ENCODE measurements at places on chromosomes 3 and 15. TPM values are rescaled to one million over a fixed set of nuclear protein-coding genes. Genes with fewer than 3 reads are reported as not detected.

DNA sequence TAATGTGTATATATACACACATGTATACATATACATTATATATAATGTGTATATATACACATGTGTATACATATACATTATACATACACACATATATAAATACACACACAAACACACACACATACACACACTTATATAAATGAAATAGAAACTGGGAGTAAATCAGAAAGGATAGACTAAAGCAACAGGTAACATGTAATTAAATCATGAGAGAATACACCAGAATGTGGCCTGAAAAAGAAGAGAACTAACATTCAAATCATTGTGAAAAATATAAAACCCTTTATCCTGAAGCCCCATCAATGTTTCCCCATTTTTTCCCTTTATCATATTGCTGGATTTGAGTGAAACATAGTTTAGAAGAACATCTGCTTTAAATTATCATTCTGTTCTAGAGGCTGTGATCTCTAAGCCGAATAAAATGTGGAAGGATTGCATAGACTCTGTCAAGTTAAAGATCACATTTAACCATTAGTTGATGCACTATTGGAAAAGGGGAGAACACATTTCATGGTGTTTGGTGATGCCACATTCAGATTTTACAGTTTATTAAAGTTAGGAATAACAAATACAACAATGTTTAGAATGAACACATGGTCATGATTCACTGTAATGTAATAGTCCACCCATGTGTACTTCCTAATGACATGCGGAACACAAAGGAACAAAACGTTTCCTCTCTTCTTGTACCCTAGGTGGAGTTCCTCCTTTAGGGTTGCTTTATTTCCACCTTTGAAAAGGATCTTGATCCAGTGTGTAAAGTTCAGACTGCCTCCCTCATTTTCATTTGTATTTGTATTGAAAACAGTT, 12.5 kb upstream of the THRB start:
- DNase-seq: no peak

Gene CHRM5
- total RNA-seq: not detected

Gene TMEM158
- total RNA-seq: not detected

Gene MCTP2
- total RNA-seq: 119 TPM

DNA sequence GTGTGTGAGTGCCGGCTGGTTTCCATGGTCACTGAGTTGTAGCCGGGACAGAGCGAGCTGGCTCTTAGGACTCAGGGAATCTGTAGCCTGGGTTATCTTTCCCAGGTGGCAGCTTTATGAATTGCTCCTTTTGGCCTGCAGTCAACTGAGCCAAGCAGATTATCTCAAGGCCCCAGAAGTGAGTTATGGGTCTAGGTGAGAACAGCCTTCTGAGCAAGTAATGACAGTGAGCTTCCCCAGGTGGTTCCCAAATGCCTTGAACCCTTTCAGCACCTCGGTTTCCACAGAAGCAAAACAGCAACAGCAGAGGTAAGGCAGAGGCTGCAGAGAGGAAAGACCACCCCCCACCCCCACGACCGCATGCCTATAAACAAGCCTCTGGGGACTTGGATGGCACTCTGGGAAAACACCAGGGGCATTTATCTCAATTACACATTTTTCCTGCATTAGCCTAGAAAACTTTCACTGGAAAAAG, 56.7 kb upstream of the DGKG start:
- no peak for DNase-seq

- no peak for DNase-seq
Measured at GRCh38 chr3:55489798-55490132, 2.7 kb upstream of the WNT5A start.

- DNase-seq: no peak
Measured at GRCh38 chr15:99187936-99188335, 61.4 kb downstream of the TTC23 start.

DNA sequence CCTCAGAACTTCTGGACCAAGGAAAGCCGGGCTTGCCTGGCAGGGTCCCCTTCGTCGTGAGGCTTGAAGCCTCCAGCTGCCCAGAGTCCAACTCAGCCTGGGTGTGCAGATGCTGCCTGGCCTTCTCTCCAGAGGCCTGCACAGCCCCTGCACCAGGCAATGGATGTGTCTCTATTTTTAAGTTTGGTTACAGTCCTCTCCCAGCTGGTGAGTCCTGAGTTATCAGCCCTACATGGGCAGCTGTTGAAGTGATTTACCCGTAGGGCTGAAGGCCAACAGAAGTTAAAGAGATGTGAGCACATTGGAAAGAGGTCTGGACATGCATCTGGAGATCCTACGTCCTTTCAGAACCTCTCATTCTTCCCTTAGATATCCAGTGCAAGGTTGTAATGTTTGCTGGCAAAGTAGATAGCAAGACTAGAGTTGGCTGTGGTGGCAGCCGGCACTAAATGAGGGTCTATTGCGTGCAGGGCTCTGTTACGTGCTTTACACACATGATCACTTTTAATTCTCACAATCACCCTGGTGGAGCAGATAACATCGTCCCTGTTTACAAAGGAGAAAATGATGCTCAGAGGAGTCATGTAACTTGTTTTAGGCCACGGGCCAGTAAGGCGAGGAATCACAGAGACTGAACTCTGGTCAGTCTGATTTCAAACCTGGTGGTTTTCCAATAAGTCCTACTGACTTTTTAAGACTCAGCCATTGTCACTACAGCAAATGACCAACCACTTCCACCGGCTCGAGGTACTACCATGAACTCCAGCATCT, 9.9 kb downstream of the FYCO1 start:
- DNase-seq: no peak

Gene B3GALNT1
- total RNA-seq: 2.7 TPM

Gene RTP4
- total RNA-seq: 3.4 TPM

GRCh38 chr3:13863382-13863952, 16.4 kb downstream of the WNT7A start:
- no peak for DNase-seq

- DNase-seq: no peak
Measured at GRCh38 chr15:28933710-28934445, 48.1 kb downstream of the APBA2 start.

- no peak for DNase-seq
Measured at GRCh38 chr15:100764778-100765466, 114.7 kb upstream of the ALDH1A3 start.

Gene GHRL
- 1.3 TPM for total RNA-seq

GRCh38 chr3:23873941-23874340, 42.8 kb downstream of the NKIRAS1 start:
- DNase-seq: no peak

Gene LDHAL6B
- not detected for total RNA-seq

DNA sequence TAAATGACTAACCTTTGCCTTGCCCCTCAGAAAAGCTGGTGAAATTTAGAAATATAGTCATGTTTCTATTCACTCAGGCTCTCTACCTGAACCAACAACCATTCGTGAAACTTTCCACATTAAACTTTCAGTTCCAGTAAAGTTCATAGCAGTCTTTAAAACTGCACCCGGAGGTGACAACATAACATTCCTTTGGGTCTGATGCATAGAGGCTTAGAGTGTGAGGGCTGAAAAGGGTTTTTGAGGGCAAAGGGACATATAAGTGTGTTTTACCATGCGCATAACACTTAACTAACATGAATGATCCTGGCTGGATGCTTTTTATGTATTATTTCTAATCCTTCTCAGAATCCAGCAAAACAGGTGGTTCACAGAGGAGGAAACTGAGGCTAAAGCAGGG, 471.7 kb upstream of the MCTP2 start:
- DNase-seq: no peak

Data from activated T-cell treated with anti-CD3 and anti-CD28 coated beads, Interleukin-2, amount 50 U/mL, for 72 hours (primary cell).